Glutamatergic neuron (in vitro differentiated cells): ENCODE measurements at places on chromosomes 16 and 17.

- DNase-seq, result no peak
Observed at GRCh38 chr17:49486012-49486641, 9.0 kb upstream of the NGFR start.

DNA sequence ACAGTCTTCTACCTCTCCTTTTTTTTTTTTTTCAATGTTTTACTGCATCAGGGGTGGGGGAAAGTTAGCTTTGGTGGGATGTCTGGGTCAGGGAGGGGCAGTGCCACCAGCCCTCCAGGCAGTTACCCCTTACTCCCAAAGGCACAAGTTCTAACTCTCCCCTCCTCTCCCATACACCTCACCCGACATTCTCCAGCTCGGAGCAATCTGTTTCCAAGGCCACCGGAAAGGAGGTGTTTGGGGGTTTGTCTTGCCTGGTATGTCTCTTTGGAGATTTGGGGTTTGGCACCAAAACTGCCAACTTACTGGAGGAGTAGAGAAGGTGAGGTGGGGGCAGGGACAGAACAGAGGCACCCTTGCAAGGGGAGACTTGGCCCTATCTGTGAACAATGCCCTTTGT lies 4.7 kb downstream of the DLX3 start:
- no peak for DNase-seq

DNA sequence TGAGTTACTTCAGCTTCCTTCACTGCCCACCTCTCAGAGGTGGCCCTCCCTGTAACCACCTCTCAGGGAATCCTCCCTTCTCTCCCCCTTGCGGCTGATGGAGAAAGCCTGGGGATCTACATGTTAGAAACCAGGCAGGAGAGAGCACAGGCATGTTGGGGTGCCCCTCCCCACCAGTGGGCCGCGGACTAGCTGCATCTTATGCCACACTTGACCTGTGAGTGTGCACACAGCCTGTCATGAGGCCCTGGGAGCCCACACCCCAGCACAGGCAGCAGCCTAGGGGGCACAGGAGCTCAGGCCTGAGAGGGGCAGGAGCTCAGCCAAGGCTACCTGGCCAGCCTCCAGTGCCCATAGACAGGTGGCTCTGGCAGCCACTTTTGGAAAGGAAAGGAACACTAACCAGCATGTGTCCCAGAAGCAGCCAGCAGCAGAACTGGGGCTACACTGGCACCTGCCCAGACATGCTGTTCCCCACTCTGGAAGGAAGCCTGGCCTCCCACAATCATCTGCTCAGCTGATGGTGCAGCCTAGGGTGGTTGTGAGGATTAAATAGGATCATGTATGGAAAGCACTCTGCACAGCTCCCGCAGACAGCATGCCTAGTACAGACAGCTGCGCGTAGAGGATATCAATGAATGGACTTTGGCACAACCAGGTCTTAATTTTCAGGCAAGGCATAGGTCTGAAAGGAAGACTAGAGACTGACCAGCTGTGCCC lies 60.5 kb downstream of the TMEM132E start:
- DNase-seq, result no peak

- DNase-seq, result no peak
Observed at GRCh38 chr16:35690413-35690812, 2231.0 kb downstream of the TP53TG3F start.

DNA sequence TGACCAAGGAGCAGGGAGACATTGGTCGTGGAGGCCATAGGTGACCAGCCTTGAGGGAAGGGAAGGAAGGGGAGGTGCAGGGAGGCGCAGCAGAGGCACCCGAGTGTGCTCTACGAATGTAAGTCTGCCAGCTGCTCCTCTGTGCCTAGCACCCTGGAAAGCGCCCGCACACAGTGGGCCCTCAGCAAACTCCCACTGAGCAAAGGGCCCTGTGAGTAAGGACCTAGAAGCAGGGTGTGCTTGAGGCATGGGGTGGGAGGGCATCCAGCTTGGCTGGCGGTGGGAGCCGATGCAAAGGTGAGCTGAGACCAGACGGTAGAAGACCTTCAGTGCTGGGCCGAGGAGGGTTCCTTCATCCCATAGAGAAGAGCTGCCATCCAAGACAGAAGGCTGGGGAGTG lies 36.2 kb upstream of the MEOX1 start:
- DNase-seq, result no peak

DNA sequence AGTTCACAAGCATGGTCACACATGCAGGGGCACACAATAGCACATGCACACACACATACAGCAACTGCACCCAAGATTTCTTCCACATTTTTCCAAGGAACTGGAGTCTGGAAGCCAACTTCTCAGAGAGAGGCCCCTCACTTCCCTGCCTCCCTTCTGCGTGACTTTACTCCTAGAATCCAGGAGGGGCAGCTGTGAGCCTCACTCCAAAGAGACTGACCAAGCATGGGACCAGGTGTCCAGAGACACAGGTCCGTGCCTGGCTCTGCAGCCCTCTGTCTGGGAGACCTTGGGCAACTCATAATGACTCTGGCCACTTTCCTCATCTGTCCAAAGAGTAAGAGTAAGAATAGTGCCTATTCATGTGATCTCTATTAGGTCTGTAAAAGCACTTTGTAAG lies 104.7 kb upstream of the TMEM132E start:
- no peak for DNase-seq

GRCh38 chr17:54678158-54678557 lies 222.5 kb upstream of the TOM1L1 start:
- DNase-seq, result no peak

DNA sequence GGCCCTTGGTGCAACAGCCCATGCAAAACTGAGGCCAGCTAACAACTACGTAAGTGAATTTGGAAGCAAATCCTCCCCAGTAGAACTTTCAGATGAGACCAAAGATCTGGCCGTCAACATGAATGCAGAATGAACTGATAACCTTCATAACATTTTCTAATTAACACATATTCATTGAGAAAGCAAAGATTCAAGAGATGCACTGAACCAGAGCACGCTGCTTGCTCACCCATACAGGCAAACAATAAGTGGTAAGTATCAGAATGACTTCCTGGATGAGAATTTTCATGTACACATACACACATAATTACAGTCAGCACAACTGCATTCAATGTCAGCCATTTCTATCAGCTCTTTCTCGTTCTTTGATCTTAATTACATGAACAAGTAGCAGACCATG lies 30.6 kb downstream of the XYLT1 start:
- no peak for DNase-seq
